ENCODE measurements at places on chromosomes 7 and 10. TPM values are rescaled to one million over a fixed set of nuclear protein-coding genes. Genes with fewer than 3 reads are reported as not detected.

DNA sequence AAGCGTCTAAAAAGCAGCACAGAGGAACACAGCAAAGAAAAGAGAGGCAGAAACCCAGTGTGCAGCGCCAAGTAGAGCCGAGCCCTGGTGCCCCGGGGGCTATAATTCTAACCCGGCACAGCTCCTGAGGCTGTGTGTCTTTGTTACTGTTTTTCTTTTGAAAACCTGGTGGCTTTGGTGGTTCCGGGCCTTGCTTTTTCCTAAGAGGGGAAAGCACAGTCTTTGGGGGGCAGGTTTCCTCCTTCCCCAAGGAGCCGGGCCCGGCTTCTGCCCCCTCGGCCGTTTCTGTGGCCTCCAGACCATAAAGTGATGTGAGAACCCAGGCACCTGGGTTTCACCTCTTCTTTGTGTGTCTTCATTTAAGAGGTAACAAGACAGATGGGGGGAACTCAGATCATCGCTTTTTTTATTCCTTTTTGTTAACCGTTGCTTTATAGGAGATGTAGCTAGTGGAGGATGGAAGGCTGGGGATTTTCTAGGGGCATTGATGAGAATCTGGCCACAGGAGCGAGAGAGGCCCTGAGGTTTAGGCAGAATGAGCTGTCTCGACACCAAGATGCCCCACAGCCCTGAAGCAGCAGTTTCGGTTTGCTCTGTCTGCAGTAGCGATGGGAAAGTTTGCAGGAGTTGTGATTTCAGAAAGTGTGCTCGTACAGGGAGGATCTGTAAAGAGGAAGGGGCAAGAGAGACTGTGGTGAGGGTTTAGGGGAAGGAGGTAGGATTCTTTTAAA lies 367.8 kb upstream of the GALNT17 start:
- no peak for DNase-seq

- DNase-seq = no peak
Observed at GRCh38 chr7:20927976-20928375, 141.3 kb upstream of the SP8 start.

DNA sequence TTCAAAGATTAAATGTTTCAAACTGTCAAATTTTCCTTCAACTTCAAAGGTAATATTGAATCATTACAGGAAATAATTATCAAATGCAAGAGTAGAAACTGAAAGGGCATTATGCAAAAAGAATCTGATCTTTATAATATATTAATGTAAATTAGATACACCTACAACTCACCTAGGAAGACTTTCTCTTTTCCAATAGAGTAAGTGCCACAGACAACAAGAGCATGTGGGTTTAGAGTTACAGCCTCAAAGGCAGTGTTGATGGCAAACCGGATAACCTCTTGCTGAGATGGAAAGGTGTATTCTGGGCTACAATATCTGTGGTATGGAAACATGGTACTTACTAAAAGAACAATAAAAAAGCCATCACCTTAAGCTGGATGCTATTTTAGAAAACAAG lies 11.7 kb downstream of the DCLRE1A start:
- no peak for DNase-seq

DNA sequence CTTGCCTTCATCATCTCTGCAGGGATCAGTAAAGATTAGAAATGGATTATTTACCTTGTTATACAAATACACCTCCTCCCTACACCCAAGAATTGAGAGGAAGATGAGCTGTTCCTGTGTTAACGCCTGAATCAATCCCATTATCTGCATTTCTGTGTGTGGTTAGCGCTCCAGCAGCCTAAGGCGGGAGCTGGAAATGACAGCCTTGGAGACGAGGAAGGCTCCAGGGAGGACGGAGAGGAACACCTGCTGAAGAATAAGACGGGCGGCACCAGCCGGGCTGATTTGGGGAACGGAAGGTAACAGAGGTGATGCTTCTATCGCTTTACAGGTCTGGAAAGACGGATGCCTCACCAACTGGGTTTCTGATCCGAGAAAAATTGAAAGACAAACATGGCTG lies 34.2 kb upstream of the DDC start:
- no peak for DNase-seq

ZNF804B gene
- total RNA-seq = 0.49 TPM

DNA sequence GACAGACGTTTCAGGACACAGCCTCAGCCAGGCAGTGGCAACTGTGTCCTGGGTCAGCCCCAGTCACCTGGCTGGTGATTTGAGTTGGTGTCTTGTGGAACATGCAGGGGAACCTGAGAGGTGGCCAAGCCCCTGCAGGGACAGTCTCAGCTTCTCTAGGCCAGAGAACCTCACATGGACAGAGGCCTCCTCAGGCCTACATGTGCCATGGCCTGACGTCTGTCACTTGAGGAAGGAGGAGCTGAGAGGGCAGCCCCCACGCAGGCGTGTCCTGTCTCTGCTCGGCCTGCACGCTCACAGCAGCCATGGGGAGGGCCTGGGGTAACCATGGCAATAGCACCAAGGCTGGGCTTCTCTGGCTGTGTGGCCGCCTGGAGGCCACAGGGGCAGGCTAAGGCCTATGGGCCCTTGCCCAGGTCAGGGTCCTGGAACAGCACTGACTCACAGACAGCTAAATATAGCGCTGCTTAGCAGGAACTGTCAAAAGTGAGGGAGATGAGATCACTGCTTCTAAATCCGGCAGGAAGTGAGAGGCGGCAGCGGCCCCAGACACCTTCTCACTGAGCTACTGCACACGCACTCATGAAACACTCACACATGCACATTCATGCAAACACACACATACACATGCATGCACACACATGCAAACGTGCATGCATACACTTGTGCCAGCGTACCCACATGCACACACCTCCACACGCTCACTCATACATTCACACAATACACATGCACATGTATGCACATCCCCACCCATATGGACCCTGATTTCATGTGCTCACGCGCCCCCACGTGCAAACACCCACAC lies 57.0 kb downstream of the YKT6 start:
- DNase-seq = peak; percentile 36

DNA sequence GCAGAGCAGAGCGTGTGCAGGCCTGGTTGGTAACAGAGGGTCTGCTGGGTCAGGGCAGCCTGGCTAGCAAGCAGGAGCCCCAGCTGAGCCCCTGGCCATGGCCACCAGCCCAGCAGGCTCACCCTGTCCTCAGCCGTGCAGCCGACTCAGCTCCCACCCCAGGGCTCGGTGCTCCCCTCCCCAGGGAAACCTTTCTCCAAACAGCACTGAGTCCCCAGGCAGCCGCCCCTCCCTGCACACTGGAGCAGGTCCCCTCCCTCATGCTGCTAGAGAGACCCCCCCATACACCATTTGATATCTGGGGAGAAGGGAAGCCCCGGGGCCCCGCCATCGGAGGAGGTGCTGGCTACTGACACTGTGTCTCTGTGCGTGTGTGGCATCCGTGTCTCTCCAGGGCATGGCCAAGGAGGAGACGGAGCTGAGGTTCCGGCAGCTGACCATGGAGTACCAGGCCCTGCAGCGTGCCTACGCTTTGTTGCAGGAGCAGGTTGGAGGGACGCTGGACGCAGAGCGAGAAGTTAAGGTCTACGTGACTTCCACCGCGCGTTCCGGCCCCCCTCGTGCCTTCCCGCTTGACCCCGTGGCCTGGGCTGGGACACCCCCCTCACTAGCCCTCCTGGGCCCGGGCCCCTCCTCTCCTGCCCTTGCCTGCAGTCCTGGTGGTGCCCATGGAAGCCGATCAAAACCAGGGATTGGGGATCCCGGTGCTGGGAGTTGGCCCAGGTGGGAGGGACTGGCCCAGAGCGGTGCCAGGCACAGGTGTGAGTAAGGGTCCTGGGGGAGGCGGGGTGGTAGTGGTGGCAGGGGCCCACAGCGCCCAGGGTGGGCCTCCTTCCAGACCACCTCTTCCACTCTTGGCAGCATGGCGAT lies 45.0 kb upstream of the DPYSL4 start:
- DNase-seq = no peak

SLC18A2 gene
- 0.51 TPM for total RNA-seq
